ENCODE measurements at places on chromosomes 4 and X. TPM values are rescaled to one million over a fixed set of nuclear protein-coding genes. Genes with fewer than 3 reads are reported as not detected.

DNA sequence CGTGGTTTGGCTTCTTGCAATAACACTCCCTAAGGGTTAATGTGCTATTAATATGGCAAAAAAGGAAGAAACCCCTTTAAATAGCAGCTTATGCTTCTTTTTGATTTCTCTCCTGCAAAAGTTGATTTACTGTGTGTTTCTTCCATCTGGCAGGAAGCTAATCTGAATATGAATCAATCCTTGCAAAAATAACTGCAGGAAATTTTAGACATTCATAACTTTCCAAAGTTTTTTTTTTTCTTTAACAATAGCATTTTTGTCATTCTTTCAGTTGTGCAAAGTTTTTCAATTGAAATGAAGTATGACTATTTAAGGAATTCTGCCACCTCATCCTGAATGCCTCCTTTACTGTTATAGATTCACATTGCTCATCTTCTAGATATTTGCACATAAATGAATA is 115.6 kb downstream of the SPANXA1 start:
- no peak for DNase-seq

Gene PNMA6F
- total RNA-seq: not detected

Gene ZIC3
- not detected for total RNA-seq

DNA sequence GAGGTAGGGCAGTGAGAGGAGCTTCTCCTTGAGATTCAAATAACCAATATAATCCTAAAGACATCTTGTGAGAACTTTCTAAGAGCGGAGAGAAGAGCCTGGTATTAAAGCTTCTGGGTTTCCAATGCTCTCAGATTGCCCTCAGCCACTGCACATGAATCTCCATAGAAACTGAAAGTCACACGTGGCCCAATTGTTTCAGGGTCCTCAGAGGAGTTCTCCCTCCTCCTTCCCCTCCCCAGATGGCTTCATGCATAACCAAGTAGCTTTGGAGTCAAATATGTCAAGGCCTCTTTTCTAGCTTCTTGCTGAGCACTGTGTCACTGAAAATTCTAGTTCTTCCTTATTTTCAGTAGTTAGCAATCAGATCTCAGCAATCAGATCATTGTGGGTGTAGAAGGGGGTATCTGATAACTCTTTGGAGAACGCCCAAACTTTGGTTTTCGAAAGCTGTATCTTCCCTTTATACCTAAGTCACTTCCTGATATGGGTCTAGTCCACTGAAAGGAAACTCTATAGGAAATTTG is 2.2 kb downstream of the BTK start:
- no peak for DNase-seq

Gene LUZP4
- total RNA-seq: not detected

Gene MAGEC2
- not detected for total RNA-seq

DNA sequence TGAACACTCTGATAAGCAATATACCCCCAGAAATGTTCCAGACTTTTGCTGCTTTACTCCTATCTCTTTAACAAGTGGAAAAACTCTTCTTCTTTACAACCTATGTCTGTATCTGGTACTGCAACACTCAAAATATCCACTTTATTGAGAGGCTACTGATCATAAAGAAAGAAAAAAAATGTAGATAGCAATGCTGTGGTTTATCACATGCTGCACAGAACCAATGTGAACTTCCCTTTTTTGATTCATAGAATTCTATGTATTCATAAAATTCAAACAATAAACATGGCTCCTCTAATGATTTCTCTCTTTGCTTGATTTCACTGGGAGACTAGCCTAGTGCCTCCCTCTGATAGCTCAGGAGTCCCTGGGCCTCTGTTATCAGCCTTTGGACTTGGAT is 223.5 kb downstream of the ZNF674 start:
- no peak for DNase-seq

DNA sequence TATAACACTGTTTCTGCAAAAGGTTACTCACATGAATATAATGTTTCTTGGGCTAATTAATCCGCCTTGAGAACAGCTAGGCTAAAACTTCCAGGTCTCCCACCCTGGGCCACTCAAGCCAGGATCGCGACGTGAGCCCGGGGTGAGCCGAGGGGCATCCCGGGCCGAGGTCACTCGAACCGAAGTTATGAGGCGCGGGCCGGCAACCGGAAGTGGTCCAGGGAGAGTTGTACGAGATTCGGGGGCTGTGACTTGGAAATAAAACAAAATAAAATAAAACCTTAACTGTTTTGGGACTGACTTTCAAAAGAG is 317 bp downstream of the CMC4 start:
- DNase-seq: no peak
